ENCODE measurements at places on chromosomes 2 and 18.

DNA sequence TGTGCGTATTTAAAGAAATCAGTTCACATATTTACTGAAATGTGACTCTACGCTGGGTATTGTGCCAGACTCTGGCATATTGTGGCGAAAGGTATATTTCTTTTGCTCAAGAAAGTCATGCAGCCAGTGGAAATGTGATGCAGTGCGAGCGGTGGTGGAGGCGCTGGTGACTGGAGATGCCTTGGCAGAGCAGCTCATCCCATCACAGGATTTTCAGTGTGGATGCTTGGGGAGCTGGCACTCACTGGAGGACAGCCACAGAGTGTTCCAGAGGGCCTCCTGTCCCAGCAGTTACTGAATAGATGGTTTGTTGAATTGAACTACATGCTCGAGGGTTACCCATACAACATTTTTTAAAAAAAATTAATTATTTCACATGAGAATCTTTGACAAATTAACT, 117.6 kb downstream of the ZNF407 start:
- DNase-seq = no peak

GRCh38 chr2:121884511-121884921, 129.1 kb downstream of the TSN start:
- no peak for DNase-seq

DNA sequence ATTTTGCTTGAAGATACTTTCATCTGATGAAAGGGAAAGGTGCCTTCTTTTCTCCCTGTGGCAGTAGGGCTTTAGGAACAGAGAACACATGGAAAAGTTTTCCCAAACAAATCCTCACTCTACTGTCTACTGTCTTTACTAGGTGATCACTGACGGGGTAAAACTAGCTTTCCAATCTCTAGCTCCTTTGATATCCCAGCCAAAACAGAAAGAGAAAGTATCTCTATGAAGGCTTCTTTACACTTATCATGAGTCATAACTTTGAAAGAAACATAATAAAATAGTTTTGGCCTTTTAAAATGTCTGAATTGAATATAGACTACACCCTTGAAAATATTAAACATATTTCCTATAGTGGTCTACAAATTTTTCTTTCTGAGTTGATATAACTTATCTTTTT, 214.5 kb downstream of the DSEL start:
- DNase-seq = no peak

DNA sequence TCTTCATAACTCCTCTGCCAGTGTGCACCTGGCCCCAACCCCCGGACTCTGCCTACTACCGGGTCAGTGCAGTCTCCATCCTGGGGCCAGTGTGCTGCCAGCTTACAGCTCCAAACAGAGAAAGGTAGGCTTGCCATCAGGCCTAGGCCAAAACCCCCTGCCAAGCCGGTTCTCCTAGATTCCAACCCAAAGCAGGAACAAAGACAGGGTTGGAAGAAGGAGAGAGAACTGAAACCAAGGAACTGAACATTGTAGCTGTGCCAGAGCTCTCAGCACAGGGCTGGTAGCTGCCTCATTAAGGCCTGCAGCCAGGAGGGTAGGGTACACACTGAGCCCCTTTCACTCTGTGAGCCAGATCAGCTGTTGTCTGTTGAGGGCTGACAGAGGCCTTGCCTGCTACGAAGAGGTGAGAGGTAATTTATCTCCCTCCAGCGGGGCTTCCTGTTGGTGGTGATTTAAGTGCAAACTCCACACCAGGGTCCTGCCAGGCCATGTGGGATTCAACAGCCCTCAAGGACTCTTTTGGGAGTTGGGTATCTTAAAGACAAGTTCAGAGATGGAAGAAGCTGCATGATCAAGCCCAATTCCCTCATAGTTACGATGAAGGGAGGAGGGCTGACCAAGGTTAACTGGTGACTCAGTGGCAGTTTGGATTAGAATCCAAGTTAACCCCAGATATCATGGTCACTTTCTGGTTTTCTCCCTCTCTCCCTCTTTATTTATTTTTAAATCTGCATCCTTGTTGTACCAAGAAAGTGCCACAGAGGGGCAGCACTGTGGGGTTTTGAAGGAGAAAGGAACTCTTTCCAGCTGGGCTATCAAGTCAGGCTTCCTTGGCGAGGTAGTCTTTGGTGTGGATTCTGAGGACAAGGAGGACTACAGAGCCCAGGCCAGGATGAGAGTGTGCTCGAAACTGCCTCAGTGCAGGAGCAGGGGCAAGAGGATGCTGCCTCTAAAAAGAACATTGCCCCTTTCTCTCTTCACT, 48.1 kb downstream of the CYRIA start:
- DNase-seq = no peak

DNA sequence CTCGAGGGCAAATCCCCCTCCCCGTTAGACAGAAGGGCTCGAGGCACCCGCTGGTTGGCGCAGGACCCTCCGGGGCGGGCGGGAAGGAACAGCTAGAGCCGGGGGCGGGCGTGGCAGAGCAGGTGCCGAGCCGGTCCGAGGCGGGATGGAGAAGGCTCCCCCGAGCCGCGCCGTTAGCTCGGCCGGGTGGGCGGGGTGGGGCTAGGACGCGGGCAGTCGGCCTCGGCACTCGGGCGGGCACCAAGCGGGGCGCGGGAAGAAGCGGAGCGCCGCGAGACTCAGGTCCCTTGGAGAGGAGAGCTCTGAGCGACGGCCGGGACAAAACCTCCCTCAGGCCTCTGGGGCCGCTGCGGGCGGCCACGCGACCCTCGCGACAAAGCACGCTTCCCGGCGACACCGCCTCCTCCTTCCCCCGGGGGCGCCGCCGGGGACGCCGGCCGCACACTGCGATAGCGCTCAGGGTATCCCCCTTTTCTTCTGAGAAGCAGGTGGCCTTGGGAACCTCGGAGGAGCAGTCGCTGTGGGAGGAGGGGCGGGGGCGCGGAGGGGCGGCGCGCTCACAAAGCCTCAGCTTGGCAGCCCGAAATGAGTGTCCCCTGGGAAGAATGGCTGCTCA, 721 bp downstream of the FHOD3 start:
- DNase-seq = no peak

GRCh38 chr2:219284501-219285372, 5.6 kb downstream of the DNAJB2 start:
- DNase-seq = no peak

GRCh38 chr2:216606551-216607276, 26.5 kb upstream of the IGFBP2 start:
- DNase-seq = peak; percentile 15

GRCh38 chr2:224525774-224526173, 59.4 kb downstream of the CUL3 start:
- DNase-seq = no peak

DNA sequence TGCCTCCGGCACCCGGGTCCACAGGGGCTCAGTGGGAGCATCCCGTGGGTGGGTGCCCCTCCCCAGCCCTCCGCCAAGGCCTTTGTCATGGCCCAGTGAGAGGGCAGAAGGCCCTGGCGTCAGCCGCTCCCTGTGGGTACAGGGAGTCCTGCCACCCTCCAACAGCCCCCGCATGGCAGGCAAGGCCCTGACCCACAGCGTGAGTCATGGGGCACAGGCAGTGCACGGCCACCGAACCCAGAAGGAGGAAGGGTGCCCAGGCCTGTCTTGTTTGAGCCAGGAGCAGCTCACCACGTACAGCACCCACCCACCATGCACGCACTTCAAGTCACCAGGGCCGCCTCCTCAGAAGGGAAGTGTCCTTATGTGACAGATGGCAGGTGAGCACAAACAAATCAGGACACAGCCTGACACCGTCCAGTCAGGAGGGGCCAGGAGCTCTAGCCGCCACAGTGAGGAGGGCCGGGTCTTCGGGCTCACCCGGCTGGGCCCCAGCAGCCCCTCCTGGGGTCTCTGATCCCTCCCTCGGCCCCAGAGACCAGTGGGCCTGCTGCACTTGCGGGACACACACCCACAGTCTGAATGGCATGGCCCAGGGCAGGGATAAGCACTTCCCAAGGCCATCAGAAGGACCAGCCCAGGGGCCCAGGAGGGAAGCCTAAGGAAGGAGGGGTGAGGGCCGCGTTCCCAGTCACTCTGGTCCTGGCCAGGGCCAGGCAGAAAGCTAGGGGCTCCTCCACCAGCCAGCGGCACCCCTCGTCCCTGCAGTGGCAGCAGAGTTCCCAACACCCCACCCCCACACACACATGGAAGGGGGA, 25.8 kb downstream of the BIN1 start:
- no peak for DNase-seq

DNA sequence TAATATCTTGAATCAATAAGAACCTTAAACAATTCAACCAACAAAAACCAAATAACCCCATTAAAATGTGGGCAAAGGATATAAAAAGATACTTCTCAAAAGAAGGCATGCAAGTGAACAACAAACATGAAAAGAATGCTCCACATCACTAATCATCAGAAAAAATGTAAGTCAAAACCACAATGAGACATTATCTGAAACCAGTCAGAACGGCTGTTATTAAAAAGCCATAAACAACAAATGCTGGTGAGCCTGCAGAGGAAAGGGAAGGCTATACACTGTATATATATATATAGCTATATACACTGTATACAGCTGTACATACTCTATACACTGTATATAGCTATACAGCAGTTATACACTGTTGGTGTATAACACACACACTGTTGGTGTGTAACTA, 47.8 kb upstream of the GALNT13 start:
- no peak for DNase-seq

DNA sequence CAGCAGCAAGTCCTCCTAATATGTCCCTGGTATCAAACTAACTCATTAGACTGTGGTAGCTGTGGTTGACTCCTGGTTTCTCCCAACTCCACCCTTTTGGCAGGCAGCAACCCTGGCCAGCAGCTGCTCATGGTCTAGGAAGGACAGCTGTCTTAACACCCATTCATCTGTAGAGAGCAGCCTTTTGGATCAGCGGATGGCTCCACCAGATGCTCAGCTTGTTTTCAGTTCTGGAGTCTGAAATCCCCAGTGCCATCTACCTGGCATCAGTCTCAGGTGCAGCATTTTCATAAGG, 100.5 kb downstream of the SPOPL start:
- no peak for DNase-seq

DNA sequence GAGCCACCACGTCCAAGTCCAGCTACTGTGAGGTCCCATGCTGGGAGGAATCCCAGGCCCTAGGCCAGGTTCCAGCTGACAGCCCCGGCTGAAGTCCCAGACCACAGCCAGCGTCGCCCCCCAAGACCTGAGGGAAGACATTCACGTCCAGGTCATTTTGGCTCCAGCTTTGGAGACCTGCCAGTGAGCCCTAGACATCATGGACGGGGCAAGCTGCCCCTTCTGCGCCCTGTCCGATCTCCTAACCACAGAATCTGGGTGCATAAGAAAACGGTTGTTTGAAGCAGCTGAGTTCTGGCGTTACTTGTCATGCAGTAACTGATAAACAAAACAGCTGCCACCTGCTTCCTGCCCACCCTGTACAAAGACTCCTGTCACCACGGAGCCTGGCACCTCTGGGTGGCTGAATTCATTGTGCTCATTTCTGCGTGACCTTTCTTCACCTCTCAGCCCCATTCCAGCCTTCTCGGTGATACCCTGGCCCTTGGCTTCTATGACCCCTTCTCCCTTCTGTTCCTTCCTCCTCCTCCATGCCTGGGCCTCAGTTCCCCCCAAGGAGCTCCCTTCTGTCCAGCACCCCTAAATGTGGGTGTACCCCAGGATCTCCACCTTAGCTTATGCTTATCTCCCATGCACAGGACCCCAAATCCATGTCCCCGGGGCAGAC, 72.6 kb upstream of the SMAD7 start:
- no peak for DNase-seq

GRCh38 chr2:68766376-68766845, 31.8 kb downstream of the ARHGAP25 start:
- DNase-seq = peak; percentile 32

DNA sequence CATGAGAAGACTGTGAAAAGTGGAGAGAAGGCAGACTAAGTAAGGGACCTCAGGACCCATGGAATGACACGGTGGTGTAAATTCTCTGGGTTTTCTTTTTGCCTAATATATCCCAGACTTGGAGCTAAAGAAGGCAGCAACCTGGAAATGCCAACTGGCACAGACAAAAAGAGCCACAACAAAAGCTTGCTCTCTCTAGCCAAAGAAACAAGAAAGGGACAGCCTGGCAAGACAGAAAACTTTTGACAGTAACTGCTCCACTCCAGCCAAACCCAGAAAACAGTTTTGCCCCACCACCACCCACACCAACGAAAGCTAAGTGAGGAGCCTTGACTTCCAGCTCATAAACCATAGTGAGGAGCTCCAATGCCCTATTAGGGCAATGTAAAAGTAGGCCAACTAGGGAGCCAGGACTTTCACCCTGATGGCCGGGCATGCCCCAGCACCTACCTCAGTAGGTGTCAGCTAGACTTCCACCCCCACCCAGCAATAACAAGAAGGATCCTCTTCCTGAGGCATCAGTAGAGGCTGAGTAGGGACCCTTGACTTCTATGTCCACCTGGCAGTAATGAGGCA, 35.5 kb downstream of the PELI1 start:
- DNase-seq = no peak

DNA sequence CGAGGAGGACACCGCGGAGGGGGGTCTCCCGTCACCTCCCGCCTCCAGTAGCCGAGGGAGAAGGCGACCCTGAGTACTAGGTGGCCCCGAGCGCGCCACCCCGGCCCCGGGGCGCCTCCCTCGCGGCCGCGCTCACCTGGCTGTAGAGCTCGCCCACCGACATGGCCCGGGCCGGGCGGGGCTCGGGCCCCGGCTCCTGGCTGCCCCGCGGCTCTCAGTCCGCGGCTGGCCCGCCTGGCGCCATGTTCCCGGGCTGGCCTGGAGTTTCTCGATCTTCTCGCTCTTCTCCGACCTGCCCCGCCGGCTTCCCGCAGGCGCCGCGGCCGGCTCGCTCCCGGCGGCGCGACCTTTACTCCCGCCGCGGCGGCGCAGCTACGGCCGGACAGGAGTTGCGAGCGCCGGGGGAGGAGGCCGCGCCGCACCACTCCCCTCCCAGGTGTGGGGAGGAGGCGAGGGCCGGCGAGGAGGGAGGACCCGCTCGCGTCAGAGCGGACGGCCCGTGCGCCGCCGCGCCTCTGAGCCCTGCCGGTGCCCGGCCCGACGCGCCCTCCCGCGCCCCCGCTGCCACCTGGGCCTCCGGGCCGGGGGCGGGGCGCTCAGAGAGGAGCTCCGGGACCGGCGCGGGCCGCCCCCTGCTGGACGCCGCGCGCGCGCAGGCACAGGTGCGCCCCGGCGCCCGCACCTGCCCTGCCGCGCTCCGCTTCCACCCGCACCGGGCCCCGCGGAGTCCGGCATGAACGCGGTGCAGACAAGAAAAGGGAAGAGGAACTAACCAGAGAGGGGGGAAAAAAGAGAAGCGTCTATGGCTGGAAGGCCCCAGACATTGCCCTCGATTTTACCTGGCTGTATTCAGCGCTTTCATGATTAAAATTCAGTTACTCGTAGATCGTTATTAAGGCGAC, at the start of gene MYO5B:
Gene MYO5B (minus strand): TSS at position 517 of the 902 bp plus-strand sequence. CDS start 354 bp downstream, at position 163.
- DNase-seq = no peak

DNA sequence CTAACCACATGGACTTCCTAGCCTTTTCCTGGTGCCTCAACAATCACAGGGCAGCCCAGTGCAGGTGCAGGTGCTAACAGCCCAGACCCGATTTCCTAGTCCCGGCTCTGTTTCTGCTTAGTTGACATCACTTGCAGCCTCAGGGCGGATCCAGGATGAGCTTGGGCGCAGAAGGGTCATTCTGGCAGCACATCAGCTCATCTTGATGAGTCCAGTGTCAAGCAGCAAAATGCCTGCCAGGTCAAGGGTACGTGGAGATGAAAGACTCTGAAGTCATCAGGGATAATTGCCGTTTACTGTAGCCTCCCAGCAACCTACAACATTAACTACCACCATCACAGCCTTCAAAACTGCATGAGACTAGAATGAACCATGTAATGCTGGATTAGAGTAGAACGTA, 39.4 kb upstream of the EFHD1 start:
- no peak for DNase-seq

- no peak for DNase-seq
Observed at GRCh38 chr2:225531559-225531958, 132.0 kb downstream of the NYAP2 start.
